ENCODE measurements at places on chromosomes 11 and 22.
A peak's percentile ranks its signal among the peaks of the same experiment; 100 is the strongest.

DNA sequence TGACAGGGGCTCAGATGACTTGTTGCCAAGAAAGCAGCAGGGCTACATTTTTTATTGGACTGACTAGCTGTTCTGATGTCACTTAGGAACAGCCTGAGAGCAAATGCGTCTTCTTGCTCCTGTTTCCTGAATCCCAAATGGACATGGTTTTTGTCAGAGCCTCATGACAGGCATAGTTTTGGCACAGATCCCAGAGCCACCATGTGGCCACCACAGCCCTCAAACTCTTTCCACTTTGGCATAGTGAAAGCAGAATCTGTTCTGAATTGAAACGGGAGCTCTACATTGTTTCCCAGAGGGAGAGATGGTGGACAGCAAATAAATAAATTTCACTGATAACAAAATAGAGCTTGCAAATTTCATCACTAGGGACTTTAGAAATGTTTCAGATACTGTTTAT is 222.2 kb downstream of the C11orf87 start:
- peak; percentile 20 for DNase-seq

DNA sequence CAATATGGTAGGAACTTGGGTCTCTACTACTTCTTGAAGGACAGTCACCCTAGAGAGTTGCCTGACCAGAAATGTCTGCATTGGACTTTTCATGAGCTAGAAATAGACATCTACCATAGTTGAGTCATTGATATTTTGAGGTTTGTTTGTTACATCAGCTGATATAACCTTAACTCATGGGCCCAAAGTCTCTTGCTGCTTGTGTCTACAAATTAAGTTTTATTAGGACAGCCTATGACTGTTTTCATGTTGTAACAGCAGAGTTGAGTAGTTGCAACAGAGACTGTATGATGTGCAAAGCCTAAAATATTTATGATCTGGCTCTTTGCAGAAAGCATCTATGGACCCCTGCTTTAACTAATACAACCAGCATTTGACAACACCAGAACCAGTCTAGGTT is 155.3 kb downstream of the MIAT start:
- no peak for DNase-seq

GRCh38 chr11:6968816-6969215 is 42.6 kb downstream of the ZNF215 start:
- no peak for DNase-seq

- DNase-seq = no peak
Measured at GRCh38 chr11:76415073-76415472, 29.7 kb upstream of the EMSY start.

DNA sequence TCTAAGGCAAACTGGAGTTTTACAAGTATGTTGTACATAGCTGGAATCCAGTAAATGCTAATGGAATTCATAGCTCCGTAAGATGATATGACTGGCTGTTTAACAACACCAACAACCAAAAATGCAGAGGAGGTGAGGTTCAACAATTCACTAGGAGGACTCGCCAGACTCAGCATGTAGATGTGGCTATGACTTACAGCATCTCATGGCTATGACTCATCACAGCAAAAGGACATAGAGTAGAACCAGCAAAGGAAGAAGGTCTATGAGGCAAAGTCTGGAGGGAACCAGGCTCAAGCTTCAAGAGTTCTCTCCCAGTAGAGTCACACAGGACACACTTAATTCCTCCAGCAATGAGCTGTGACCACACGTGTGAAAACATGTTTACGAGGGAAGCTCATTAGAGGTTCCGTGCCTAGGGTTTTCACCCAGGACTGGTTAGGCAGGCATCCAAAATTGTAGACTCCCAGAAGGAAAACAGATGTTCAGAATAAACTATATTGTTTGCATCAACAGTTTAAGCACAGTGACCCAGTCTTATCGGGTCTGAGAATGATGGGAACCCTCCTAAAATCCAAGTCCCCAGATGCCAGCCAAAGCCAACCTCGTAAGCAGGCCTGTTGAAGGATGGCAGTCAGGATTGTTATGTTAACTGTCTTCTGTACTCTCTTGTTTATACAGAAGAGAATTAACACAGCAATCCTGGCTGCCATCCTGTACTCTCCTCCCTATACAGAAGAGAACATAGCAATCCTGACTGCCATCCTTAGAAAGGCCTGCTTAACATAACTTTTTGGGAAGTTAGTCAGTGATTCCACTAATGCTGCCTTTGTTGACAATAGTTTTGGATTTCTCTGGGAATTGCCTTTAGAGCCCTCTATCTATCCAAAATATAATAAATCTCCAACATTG is 116.6 kb downstream of the LARGE1 start:
- no peak for DNase-seq

GRCh38 chr22:46007848-46008261 is 30.9 kb upstream of the WNT7B start:
- no peak for DNase-seq

- no peak for DNase-seq
Measured at GRCh38 chr11:18757811-18758210, 31.8 kb upstream of the IGSF22 start.

DNA sequence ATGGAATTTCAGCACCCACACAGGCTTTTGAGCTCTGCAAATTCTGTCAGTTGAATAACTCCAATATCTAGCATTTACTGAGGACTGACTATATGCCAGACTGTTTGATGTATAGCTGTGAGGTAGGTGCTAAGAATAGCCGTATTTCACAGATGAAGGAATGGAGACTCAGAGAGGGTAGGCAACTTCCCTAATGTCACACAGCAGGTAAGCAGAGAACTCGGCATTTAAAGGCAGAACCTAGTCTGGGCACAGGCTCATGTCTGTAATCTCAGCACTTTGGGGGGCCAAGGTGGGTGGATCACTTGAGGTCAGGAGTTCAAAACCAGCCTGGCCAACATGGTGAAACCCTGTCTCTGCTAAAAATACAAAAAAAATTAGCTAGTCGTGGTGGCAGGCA is 184.1 kb downstream of the BCR start:
- DNase-seq = no peak

GRCh38 chr22:17228725-17229126 is 9.5 kb upstream of the ADA2 start:
- DNase-seq = no peak

GRCh38 chr22:36328635-36329253 is 59.0 kb downstream of the MYH9 start:
- DNase-seq = no peak

GRCh38 chr11:33500861-33501479 is 199.7 kb downstream of the C11orf91 start:
- no peak for DNase-seq

GRCh38 chr22:43289976-43290721 is 53.0 kb downstream of the SCUBE1 start:
- DNase-seq = no peak

All from hippocampal formation (tissue), 2 donors.